Progenitor cell of endocrine pancreas (in vitro differentiated cells): ENCODE measurements at places on chromosomes 3 and 15. TPM values are rescaled to one million over a fixed set of nuclear protein-coding genes. Genes with fewer than 3 reads are reported as not detected.
A peak's percentile ranks its signal among the peaks of the same experiment; 100 is the strongest.

DNA sequence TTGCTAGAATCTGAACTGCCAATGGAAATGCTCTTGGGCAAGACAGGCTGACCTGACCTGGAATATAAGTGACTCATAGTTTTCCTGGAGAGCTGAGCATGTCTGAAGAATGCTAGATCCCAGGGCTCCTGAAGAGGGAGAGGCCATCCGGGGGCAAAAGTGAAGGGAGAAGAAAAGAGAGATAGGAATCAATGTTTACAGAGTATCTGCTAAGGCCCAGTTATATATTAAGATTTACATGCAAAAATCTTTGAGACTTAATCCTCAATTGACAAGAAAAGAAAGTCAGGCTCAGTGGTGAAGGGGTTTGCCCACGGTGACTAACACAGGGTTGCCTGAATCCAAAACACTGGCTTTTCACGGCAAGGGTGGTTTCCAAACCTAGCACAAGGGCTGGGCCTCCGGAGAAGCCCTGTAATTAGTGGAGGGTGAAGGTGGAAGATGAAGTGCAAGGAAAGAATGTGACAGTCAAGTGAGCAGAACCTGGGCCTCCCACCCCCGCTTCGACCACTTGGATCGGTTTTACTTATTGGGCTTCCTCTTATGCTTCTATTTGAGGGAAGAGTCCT is 91.7 kb upstream of the FGF12 start:
- no peak for DNase-seq
- H3K4me1 ChIP-seq = peaks cover 25% of the 10 kb centered on the region
- no peaks in the 10 kb centered on the region for H3K27me3 ChIP-seq
- H3K36me3 ChIP-seq = no peaks in the 10 kb centered on the region

DNA sequence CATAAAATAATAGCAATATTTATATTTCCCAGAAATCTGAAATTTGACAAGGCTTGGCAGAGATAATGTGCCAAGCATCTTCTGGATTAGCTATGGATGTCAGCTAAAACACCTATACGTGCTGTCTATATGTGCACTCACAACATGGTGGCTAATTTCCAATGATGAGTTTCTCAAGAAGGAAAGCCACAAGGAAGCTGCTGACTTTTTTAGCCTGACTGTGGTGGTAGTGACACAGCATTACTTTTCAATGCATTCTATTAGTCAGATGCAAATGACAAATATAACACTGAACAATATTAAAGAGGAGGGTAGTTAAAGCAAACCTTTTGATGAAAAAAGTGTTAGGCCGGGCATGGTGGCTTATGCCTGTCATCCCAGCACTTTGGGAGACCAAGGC is 101.7 kb upstream of the CCDC54 start:
- H3K27ac ChIP-seq = no peak overlapping the region
- H3K4me1 ChIP-seq = no peaks in the 10 kb centered on the region
- H3K36me3 ChIP-seq = no peaks in the 10 kb centered on the region
- no peak overlapping the region for H3K4me3 ChIP-seq
- no peak for DNase-seq

DNA sequence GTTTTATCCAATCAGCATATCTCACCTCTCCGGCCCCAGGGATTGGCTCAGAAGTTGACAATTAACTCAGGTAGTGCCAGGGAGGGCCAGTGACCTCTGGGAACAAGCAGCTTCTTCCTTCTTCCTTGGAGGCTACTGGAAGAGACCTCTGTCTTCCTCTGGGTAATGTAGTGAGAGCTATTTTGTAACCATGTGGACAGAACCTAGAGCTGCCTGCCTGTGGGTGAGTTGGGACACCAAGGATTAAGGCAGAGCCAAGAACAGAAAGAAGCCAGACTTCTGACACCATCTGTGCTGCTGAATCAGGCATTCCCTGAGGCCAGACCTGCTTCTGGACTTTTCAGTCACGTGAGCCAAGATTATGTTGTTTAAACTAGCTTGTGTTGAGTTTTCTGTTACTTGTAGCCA is 5.9 kb upstream of the NDUFAF1 start:
- no peaks in the 10 kb centered on the region for H3K27me3 ChIP-seq
- H3K27ac ChIP-seq = no peak overlapping the region
- no peak overlapping the region for H3K4me3 ChIP-seq
- no peaks in the 10 kb centered on the region for H3K36me3 ChIP-seq
- no peak for DNase-seq

DNA sequence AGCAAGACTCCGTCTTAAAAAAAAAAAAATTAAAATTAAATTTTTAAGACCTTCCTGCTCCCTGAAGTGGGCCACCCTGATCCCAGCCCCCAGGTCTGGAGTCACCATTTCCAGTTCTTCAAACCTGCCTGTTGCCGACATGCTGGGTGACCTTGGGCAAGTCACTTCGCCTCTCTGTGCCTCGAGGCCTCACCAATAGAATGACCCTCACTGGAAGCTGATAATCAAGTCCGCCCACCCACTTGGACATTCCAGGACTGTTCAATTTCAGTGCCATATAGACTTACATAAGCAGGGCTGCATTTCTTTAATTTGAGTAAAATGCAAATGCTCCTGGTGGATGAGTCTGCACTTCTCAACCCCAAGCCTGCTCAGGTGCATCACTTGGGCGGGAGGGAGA is 39.3 kb upstream of the FURIN start:
- no peak for DNase-seq
- H3K4me1 ChIP-seq = peaks cover 7% of the 10 kb centered on the region
- H3K27me3 ChIP-seq = peaks cover 4% of the 10 kb centered on the region
- no peaks in the 10 kb centered on the region for H3K36me3 ChIP-seq
- no peak overlapping the region for H3K4me3 ChIP-seq
- H3K27ac ChIP-seq = no peak overlapping the region

DNA sequence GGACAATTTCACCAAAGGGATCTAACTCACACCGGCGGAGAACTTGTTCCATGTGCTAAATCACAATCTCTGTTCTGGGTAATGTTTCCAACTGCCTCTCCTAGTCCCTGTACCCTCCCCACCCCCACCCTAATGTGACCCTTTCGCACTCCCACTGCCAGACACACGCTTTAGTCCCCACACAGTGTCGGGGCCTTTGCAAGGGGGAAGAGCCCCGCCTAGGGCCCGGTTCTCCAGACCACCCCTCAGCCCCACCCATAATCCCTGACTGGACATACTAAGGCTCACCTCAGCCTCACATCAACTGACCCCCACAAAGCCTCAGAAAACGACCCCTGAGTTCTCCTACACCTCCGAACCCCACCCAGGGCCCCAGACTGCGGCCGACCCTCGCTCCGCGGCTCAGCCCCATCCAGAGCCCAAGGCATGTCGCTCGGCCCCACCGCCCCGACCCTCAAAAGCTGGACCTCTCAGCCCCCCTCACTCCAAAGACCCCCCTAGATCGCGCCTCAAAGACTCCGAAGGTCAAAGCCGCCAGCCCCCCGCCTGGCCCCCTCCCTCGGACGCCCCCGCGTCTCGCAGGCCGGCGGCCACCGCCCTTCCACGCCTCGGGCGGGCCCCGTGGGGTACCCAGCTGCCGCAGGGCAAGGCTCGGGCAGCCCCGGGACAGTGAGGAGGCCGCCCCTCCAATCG is 72.0 kb upstream of the MAP4 start:
- H3K4me3 ChIP-seq = peak overlapping the region; percentile 92
- DNase-seq = peak; percentile 9
- peak overlapping the region; percentile 96 for H3K27ac ChIP-seq
- H3K27me3 ChIP-seq = peaks cover 2% of the 10 kb centered on the region

- no peak overlapping the region for H3K27ac ChIP-seq
- H3K27me3 ChIP-seq = no peaks in the 10 kb centered on the region
- peaks cover 2% of the 10 kb centered on the region for H3K36me3 ChIP-seq
- DNase-seq = no peak
- H3K4me3 ChIP-seq = no peak overlapping the region
- no peaks in the 10 kb centered on the region for H3K4me1 ChIP-seq
These were observed 111.3 kb upstream of the GOLGA6L6 start for GRCh38 chr15:20652914-20653313.

DNA sequence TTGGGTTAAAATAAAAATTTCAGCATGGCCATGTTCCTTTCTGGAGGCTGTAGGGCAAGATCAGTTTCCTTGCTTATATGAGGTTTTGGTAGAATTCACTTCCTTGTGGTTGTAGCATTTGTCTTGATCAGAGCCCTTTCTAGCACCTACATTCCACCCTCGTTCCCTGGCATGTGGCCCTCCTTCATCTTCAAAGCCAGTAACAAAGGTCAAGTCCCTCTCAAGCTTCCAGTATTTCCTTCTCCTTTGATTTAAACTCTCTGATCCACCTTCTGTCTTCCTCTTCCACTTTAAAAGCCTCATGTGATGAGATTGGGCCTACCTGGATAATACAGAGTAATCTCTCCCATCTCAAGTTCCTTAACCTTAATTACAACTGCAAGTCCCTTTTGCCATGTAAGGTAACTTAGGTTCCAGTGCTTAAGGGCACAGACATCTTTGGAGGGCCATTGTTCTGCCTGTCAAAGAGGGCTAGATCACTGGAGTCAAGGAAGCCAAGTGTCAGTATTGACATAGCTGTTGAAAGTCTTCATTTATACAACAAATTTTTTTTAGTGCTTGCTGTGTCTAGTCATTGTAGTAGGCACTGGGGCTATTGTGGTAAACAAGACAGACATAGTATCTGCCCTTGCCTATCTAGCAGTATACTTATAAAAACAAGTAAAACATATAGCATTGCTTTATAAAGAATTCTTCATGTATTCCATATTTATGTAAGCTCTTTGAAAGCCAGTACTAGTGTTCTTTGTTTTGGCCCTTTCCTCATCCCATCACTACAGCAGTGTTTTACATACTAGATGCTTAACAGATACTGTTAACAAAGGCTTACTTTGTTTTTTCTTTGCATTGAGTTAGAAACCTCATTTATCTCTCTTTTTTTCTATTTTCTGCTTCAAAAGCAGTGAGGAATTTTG is 40.7 kb downstream of the GLCE start:
- H3K36me3 ChIP-seq = peaks cover 7% of the 10 kb centered on the region
- H3K4me3 ChIP-seq = no peak overlapping the region
- H3K27me3 ChIP-seq = no peaks in the 10 kb centered on the region
- no peak overlapping the region for H3K27ac ChIP-seq
- peaks cover 15% of the 10 kb centered on the region for H3K4me1 ChIP-seq

DNA sequence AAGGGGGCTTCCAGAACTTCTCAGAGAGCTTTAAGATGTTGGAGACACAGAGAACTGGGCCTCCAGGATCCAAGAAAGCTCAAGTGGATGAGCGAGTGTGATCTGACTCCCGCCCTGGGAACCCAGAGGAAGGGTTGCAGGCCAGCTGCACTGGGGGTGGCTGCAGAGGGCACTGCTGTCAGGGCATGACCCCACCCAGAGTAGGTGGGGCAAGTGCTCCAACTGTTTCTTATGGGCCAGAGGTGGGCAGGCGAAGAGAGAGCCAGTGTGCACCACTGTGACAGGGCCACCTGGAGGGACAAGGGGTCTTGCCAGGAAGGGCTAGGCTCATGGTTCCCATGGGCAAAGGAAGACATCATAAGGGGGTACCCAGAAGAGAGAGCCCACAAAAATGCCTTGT is 48.8 kb downstream of the EXOG start:
- peaks cover 32% of the 10 kb centered on the region for H3K4me1 ChIP-seq
- no peaks in the 10 kb centered on the region for H3K27me3 ChIP-seq
- no peak overlapping the region for H3K4me3 ChIP-seq
- H3K27ac ChIP-seq = no peak overlapping the region

GRCh38 chr15:54388746-54389145 is 410.5 kb downstream of the UNC13C start:
- H3K4me1 ChIP-seq = peaks cover 7% of the 10 kb centered on the region
- peak overlapping the region; percentile 68 for H3K27ac ChIP-seq
- no peaks in the 10 kb centered on the region for H3K27me3 ChIP-seq

DNA sequence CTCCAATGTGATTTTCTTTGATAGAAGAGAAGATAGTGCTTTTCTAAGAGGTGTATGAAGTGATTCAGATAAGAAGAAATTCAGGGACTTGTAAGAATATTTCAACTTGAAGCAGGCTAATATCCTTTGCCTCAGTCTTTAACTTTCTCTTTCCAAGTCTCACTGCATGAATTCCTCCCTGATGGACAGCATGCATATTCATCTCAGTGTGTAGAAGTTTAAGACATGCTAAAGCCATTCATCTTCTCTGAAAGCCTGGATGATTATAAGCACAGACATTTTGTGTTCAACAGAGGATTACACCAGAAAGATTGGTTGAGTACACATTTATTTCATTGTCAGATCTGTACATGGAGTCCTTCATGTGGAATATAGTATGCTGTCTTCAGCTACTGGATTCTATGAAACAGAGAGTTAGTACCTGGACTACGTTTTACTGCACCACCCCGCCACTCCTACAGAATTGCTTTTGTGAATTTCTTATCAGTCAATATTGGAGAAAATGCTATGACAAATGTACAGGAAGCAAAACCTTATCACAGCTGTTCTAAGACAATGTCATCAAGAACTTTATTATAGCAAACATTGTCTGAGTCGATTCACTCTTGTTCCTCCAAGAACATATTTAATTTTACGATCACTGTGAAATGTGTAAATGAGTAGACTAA is 1346.1 kb downstream of the OTOL1 start:
- no peak overlapping the region for H3K4me3 ChIP-seq
- no peaks in the 10 kb centered on the region for H3K36me3 ChIP-seq
- H3K27ac ChIP-seq = no peak overlapping the region
- no peaks in the 10 kb centered on the region for H3K4me1 ChIP-seq

GRCh38 chr3:180447136-180447535 is 154.8 kb upstream of the TTC14 start:
- H3K4me3 ChIP-seq = no peak overlapping the region
- H3K27ac ChIP-seq = no peak overlapping the region
- H3K27me3 ChIP-seq = peaks cover 3% of the 10 kb centered on the region
- DNase-seq = no peak
- H3K4me1 ChIP-seq = no peaks in the 10 kb centered on the region

The GCSAM gene
- total RNA-seq = not detected in 2 replicates

The AGTR1 gene
- total RNA-seq = 7.7 and 8.2 TPM in 2 replicates

The PLSCR5 gene
- 0.31 TPM in 1 of 2 replicates, not detected in the other for total RNA-seq

The A4GNT gene
- total RNA-seq = 3.1 and 3.4 TPM in 2 replicates

The ACKR2 gene
- 0.60 and 0.78 TPM in 2 replicates for total RNA-seq
